Mucosa of descending colon (tissue), 3 donors: ENCODE measurements at places on chromosomes 1 and 21.
A peak's percentile ranks its signal among the peaks of the same experiment; 100 is the strongest.

DNA sequence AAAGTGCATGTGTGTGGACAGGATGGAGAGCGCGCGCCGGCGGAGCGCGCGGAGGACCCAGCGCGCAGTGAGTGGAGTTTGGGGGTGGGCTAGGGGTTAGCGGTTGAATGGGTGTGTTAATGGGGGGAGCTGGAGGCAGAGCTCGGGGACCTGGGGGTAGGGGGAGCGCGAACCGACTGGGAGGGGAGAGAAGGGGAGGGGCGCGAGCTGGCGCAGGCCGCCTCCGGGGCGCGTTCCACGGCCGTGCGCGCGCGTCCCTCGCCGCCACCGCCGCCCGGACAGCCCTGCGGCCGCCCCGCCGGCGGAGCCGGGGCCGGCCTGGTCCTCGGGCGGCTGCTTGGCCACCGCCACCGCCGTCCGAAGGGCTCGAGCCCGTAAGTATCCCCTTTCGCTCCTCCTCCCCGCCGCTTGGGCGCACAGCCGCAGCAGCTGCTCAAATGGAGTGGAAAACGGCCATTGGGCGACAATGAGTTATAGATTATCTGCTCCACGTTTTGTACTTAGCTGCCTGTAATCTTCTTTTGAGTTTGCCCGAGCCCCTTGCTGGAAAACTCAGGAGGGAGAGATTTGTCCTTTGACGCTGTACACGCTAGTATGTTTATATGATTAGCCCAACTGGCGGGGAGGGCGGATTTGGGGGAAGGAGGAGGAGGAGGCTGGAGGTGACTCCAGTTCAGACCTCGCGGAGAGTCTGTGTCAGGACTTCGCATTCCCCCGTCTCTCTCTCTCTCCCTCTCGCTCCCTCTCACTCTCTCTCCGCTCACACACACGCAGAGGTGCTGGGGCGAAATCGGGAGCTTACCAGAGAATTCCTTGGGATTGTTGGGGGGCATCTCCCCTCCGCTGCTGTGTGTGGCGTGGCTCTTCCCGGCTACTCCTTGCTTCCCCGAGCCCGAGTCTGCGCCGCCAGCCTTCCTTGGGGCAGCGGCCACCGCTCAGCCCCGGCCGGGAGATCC is at the start of gene ADGRL2:
TSS of gene ADGRL2 (plus strand) at position 240 of the 956 bp plus-strand sequence. CDS start 36,051 bp downstream, outside the sequence.
- peak; percentile 60 for DNase-seq

DNA sequence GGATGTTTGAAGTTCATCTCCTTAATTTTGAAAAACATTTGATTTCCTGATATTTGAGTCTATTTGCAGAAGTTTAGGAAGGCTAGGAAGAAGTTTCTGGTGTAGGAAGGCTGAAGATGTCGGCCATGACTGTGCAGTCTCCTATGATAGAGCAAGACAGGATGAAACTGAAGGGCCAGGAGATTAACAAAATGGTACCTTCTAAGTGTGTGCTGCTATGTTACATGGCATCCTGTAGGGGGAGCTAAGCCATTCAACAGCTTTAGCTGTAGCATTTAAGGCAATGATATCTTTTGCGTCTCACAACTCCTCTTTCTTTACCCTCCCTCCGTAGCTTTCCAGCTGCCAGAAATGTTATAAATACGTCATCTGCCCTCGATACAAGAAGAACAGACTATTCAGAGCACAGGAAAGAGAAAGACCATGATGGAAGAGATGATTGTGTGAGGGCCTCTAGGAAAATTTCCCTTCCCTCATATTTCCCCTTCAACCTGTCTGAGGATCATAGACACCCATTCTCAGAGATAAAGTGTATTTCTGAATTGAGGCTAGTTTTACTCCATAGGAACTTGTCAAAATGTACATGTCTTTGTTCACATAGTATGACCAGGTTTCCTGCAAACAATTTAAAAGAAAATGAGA is 61.1 kb downstream of the XCL1 start:
- no peak for DNase-seq

DNA sequence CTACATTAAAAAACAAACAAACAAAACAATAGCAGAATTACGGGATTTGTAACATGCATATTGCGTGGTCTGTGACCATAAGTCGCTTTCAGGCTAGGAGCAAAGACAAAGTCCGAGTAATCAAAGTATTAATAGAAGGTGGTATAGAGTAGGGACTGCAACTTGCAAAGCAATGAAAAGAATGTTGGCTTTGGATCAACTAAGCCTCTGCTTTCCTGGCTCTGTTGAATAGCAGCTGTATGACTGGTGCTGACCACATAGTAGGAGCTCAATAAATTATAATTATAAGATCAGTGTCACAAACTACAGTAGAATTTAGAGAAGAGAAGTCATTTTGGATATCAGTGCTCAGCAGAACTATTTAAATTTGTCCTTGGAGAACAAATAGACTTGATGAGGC is 586.4 kb downstream of the DPYD start:
- DNase-seq, result no peak

GRCh38 chr21:25708467-25709065 is 26.1 kb downstream of the ATP5PF start:
- DNase-seq, result no peak
